ENCODE measurements at places on chromosomes 4 and X.

- no peak for DNase-seq
Observed at GRCh38 chrX:10072786-10073568, 83.8 kb upstream of the CLCN4 start.

DNA sequence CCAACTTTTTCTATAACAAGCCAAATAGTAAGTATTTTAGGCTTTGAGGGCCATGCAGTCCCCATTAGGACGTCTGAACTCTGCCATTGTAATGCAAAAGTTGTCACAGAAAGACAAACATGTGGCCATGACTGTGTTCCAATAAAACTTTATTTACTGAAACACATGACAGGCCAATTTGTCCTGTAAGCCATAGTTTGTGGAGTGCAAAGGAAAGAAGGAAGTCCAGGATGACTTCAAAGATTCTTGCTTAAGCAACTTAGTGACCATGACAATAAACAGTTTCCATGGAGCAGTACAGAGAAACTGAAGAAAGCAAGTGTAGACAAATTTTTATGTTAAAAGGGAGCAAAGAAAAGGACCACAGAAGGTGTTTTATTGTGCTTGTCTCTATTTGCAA, 35.0 kb upstream of the MYOZ2 start:
- DNase-seq: no peak

- DNase-seq: no peak
Observed at GRCh38 chrX:139423186-139423585, 107.4 kb upstream of the F9 start.

DNA sequence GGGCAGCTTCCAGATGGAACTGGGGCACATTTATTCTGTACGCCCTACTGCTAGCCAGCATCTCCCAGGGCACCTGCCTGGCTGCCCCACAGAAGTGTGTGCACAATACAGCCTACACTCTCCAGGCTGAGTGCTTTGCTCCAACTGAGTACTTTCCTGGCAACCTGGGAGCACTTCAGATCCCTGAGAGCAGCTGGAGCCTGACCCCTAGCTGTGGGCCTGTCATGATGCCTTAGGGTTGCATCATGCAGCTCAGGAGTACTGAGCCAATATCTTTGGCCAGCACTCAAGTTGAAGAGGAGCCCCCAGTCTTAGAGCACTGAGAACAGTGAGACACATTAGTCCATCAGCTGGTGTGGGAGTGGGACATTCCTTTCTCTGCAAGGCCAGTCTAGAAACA, 321.9 kb downstream of the CFAP47 start:
- no peak for DNase-seq

- DNase-seq: no peak
Observed at GRCh38 chr4:27003642-27004113, 143.0 kb downstream of the STIM2 start.

GRCh38 chrX:104343428-104344129, 88.8 kb upstream of the ESX1 start:
- peak; percentile 0 for DNase-seq

GRCh38 chr4:133154725-133155124, 5.6 kb downstream of the PCDH10 start:
- no peak for DNase-seq

DNA sequence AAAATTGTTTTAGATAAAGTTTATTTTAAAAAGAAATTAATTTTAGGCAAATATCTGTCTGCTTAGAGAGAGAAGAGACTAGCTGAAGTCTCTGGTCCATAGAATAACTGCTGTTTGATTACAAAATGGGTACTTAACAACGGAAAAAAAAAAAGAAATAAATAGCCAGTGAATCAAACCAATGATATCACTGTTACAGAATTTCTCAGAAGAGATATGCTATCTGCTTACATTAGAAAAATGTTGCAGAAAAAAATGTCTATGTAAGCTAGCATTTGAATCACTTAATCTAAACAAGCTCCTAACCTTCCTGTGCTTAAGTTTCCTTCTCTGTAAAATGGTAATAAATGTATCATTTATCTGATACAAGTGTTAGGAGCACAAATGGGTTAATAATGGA, 189.9 kb downstream of the IL15 start:
- DNase-seq: no peak

- no peak for DNase-seq
Observed at GRCh38 chrX:67613366-67613765, 69.5 kb downstream of the AR start.

GRCh38 chrX:109966246-109966645, 36.7 kb upstream of the TMEM164 start:
- no peak for DNase-seq

- DNase-seq: no peak
Observed at GRCh38 chr4:153071958-153072598, 132.2 kb upstream of the TRIM2 start.

GRCh38 chr4:30719454-30720020, 632 bp upstream of the PCDH7 start:
- no peak for DNase-seq

GRCh38 chrX:122078079-122078478, 1030.7 kb downstream of the GLUD2 start:
- DNase-seq: no peak

DNA sequence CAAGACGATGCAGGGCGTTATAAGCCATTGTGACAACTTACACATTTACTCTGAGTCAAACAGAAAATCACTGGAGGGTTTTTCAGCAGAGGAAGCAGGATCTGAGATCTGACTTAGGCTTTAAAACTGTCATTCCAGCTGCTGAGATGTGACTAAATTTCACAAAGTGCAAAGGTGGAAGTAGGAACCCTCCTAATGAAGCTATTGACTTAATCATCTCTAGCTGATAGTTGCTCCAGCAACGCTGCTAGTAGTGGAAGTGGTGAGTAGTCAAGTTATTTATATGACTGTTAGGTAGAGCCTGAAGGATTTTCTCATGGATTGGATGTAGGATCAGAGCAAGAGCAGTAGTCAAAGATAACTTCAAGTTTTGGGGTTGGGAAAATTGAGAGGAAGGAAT, 218.6 kb downstream of the GRID2 start:
- DNase-seq: no peak

GRCh38 chrX:40987413-40987812, 97.8 kb upstream of the USP9X start:
- no peak for DNase-seq

DNA sequence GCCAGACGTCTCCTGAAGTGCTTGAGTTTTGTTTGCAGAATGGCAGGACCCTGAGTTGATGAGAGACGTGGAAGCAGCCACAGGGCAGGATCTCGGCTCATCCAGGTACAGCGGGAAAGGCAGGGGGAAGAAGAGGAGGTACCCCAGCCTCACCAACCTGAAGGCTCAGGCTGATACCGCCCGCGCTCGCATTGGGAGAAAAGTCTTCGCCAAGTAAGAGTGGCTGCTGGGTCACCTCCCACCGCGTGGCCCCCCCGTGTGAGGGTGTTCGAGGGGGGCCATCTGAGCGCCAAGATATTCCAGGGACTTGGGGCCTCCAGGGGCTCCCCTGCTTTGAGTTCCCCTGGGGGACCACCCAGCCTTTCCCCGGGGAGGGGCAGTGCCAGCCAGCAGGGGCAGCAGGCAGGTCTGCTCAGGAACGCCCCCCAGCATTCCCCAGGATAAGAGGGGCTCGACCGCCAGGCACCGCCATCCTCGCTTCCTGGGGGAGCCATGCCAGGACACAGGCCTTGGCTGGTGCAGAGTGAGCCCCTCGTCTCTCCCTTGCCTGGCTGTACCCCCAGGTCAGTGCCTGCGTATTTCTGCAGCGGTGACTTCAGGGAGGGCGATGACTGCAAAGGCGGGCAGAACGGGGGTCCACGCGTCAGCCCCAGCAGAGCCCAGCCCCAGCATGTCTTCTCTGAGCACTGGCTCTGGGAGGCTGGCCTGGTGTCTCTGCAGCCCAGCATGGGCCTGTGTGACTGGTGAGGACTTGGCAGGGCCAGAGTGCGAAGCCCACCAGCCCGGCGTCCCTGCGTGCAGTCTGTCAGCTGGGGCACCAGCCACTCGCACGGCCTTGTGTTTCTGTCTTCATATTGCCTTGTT, 22.3 kb downstream of the NKX1-1 start:
- no peak for DNase-seq

GRCh38 chr4:114694770-114695169, 96.2 kb downstream of the UGT8 start:
- DNase-seq: no peak

GRCh38 chrX:80285131-80285773, 135.0 kb upstream of the TENT5D start:
- no peak for DNase-seq

- no peak for DNase-seq
Observed at GRCh38 chrX:23898412-23898959, 9.3 kb downstream of the APOO start.

DNA sequence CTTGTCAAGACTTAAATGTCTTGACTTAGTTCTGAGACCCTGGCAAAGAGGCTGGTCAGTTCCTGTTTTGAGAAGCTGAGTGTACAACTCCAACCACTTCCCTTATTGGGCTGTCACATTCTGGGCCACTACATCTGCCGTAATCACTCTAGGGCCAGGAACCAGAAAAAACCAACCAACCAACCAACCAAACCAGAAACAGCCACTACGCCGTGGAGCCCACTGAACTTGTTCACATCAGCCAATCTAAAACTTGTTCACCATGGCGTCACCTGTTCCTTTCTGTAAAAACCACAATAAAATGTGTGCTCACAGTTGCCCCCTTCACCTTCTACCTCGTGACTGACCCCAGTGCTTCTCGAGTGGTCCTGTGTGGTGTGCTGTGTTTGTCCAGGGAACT, 107.3 kb downstream of the JADE1 start:
- DNase-seq: no peak

Measured in stimulated activated CD4-positive, alpha-beta T cell treated with anti-CD3 and anti-CD28 coated beads, Interleukin-2, amount 100 ng/mL, for 4 hours (primary cell).